ENCODE measurements at places on chromosomes 1 and 21.
A peak's percentile ranks its signal among the peaks of the same experiment; 100 is the strongest.

DNA sequence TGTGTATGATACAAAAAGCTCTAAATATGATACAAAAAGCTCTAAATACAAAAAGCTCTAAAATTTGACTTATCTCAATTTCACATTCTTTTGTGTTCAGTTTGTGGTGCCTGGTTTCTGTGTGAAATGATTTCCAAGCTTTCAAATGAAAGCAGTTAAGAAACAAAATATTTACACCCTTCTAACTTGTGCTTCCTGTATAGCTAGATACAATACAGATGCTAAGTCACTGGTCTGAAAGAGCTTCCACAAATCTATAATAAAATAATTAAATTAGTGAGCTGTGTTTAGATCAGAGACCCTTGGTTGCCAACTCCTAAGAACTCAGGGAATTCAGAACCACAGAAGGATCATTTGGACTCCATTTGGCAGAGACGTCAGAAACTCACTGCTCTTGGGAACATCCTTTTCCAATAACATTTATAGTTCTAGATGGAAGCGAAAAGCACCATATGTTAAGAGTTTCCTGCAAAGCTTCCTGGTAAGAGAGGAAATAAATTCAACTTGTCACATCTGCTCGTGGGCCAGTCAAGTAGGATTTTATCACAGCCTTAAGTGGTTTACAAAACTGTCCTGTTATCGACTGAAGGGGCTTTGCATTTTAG lies 1079.1 kb downstream of the ADGRL2 start:
- no peak for DNase-seq

- DNase-seq, result no peak
Measured at GRCh38 chr1:94218332-94218731, 19.1 kb downstream of the ARHGAP29 start.

- DNase-seq, result peak; percentile 65
Measured at GRCh38 chr1:145979746-145980456, 15.4 kb downstream of the POLR3GL start.

DNA sequence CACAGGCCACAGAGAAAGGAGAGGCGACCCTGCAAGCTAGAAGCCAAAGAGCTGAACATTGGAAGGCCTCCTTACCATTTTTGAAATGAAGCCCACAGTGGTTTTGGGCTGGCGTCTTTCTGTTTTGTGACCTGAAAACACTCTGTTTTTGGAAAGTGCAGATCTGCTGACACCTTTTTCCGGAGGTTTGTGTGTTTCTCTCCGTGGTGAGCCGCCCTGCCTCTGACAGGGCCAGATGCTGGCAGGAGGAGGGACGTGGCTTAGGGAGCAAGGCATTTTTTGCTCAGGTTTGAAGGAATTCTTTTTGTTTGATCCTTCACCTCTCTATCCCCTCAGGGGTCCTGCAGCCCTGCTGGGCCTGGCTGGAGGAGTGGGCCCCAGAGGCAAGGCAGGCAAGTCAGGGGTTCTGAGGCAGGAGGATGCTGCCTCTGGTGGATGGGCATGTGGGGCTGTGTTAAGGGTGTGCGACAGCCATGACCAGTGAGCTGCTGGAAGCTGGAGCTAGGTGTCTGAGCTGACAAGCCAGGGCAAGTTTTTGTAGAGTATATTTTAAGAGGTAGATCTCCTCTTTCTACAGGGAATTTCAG lies 133.8 kb downstream of the CAMTA1 start:
- DNase-seq, result no peak

- peak; percentile 45 for DNase-seq
Measured at GRCh38 chr1:150765296-150765976, at the start of gene CTSS. TSS of gene CTSS (minus strand) at chr1:150765778. CDS start at chr1:150764763, 1,015 bp downstream.

DNA sequence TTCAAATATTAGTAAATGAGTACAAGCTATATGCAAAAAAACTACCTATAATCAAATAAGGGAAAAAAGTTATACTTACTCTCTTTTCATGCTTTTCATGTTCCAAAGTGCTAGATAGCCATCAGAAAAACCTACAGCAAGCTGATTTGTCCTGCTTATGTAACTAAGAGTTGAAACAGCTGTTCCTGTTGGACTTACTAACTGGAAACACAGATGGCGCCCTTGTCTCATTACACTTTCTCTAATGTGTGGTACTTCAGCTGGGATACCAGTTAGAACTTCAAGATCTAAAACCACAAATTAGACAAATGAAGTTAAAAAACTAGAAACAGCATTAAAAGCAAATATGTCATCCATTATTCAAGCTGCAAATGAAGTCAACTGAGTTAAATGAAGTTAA lies 24.3 kb downstream of the AHCTF1 start:
- peak; percentile 47 for DNase-seq

DNA sequence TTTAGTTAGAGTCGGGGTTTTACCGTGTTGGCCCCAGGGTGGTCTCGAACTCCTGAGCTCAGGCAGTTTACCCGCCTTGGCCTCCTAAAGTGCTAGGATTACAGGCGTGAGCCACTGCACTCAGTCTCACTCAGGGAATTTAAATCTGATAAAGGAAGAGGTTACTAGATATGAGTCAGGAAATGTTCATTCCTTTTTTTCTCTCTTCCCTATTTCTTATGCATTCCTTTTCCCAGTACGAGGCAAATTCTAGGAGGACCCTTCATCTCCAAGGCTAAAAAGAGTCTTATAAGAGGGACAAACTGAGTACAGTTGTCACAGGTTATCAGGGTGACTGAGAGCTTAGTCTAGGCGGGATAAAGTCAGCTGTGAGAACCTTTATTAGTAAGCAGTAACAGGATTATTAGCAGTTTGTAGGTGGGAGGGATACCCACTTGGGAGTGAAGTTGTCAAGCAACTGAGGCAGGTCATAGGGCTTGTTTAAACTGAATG lies 9.1 kb downstream of the MACF1 start:
- no peak for DNase-seq

- no peak for DNase-seq
Measured at GRCh38 chr1:75438355-75438754, 172.6 kb downstream of the SLC44A5 start.

DNA sequence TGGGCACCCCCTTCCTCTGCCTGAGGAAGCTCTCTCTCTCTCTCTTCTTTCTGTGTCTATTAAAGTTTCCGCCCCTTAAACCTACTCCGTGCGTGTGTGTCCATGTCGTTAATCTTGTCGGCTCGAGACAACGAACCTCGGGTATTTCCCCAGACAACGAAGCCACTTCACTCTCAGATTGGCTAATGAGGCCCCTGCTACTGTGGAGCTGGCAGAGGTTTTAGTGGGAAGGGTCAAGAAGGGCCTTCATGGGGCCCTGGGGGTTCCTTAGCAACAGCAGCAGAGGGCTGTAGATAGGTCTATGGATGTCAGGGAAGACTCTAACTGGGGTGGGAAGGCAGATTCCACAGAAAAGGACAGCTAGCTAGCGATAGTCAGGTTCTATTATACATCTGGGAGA lies 239.8 kb upstream of the RAB4A start:
- DNase-seq, result no peak

DNA sequence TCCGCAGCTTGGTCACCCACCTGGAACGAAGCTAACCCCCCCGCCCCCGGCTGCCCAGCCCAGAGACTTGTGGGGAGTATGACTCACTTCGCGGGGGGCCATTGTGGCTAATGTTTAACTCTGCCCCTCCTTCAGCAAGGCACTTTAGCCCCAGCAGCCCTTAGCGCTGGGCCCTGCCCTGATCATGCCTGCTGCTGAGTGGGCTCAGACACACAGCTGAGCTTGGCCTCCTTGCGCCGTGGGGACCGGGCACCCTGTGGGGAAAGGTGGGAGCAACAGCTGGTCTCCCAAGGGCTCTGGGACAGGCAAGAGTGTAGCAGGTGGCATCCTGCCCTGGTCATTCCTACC lies 6.3 kb upstream of the LAD1 start:
- no peak for DNase-seq

GRCh38 chr1:10387677-10388386 lies 11.0 kb upstream of the PGD start:
- peak; percentile 18 for DNase-seq

DNA sequence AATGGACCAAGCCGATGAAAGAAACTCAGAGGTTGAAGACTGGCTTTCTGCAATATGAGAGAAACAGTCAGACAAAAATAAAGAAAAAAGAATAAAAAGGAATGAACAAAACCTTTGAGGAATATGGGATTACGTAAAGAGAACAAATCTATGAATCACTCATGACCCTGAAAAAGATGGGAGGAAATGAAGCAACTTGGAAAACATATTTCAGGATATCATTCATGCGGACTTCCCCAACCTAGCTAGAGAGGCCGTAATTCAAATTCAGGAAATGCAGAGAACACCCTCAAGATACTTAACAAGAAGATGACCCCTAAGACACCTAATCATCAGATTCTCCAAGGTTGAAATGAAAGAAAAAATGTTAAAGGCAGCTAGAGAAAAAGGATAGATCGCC lies 705.3 kb upstream of the CHRM3 start:
- DNase-seq, result no peak

DNA sequence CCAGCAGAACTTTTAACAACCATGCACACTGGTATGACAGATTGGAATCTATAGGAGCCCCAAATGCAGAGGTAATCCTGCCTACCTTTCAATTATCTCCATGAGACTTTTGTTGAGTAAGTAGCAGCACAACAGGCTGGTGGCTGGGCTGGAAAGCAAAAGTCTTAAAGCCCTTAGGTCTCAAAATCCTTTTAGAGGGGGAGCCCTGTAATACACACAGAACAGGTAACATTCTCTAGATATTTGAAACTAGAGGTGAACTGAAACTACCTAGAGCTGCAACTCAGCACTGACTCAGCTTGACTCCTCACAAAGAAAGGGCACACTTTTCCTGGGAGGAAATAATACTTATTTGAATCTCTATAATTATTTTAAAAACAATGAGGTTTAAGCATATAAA lies 71.5 kb downstream of the CLCA4 start:
- no peak for DNase-seq

DNA sequence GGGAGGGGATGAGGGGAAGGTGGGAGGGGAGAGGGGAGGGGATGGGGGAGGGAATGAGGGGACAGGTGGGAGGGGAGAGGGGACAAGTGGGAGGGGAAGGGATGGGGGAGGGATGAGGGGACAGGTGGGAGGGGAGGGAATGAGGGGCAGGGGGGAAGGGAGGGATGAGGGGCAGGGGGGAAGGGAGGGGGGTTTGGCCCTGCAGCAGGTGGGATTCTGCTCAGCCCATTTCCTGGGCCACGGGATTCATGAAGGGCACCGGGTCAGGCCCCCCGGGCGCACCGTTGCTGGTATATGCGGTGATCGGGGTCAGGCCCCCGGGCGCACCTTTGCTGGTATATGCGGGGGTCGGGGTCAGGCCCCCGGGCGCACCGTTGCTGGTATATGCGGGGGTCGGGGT lies 15.1 kb upstream of the SAMD11 start:
- no peak for DNase-seq

DNA sequence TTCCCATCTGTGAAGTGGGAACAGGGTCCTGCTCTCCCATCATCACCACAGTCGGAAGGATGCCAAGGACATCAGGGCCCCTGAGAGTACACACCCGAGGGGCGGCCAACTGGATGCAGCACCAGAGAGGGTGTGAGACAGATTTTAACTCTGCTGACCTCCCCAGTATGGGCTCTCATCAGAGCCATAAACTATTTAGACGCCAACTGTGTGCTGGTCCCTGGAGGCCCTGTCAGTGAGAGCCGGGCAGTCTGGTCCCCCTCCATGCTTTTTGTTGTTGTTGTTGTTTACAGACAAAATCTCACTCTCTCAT lies 1.7 kb downstream of the FGR start:
- DNase-seq, result no peak

- no peak for DNase-seq
Measured at GRCh38 chr1:50415235-50416149, 7.8 kb downstream of the DMRTA2 start.

DNA sequence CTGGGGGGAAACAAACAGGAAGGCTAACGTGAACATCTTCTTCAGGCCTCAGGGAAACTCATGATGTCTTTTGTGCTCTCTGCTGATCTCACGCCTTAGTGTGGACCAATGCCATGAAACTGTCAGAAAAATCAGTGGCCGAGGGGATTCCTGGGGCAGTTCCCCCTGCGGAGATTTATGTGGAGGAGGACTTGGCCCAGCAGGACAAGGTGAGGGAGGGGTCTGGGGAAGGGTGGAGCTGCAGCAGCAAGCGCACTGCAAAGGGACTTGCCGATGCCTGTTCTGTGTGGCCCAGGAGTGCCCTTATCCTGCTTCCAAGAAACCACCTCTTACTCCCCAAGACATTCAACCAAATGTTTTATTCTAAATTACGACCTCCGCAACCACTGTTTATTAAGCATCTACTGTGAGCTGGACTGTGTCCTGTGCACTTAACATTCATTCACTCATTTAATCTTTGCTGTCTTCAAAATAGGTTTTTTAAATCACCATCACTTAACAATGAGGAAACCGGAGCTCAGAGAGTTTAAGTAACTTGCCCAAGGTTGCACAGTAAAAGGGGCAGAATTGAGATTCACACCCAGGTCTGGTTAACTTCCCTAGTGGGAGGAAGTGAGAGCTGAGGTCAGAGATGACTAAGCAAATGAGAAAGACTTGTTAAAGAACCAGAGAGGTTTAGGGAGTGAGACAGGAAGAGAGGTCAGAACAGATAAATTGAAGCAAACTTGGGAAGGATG lies 49.7 kb downstream of the FHAD1 start:
- DNase-seq, result peak; percentile 10
